ENCODE measurements at places on chromosomes 2 and 18. TPM values are rescaled to one million over a fixed set of nuclear protein-coding genes. Genes with fewer than 3 reads are reported as not detected.

DNA sequence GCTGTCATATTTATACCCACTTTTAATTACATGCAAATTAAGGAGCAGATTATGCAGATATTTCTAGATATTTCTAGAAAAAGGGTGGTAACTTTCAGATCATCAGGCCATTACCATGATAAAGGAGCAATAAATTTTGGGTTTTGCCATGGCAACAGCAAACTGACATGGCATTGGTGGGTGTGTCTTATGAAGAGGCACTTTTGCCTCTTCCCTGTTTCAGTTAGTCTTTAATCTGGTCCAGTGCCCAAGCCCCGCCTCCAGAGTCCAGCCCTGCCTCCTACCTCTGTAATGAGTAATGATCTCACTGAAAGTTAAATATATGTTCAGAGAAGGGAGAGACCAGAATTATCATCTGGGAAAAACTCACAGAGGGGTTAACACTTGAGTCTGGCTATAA lies 124.8 kb downstream of the SCG2 start:
- no peak for DNase-seq

TNS1 gene
- not detected for polyA plus RNA-seq

DNA sequence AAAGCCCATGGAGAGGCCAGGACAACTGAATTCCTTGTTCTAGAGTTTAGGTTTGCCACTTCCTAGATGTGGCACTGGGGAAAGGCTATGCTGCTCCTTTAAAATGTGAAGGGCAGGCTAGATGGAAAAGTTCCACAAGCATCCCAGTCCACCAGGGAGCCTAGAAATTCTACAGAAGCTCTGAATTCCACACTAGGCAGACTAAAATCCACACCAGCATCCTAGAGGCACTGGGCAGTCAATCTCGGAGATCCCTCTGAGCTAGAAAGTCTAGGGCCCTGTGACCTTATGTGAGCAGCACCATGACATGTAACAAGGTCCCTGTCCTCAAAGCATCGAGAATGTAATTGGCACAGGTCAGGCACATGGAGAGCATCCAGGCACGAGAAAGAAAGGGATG lies 71.5 kb downstream of the LYPD1 start:
- no peak for DNase-seq

VIT gene
- not detected for polyA plus RNA-seq

- peak; percentile 54 for DNase-seq
These were observed 11.3 kb downstream of the GFPT1 start for GRCh38 chr2:69375494-69376353.

DNA sequence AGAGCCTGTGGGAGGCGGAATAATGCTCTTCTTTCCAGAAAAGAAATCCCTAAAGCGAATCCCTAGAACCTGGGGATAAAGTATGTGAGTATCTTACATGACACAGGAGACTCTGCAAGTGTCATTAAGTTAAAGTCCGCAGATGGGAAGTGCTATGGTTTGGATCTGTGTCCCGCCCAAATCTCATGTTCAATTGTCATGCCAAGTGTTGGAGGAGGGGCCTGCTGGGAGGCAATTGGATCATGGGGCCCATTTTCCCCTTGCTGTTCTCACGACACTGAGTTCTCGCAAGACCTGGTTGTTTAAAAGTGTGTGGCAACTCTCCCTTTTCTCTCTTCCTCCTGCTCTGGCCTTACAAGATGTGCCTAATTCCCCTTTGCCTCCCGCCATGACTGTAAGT lies 207.8 kb downstream of the MYT1L start:
- DNase-seq = no peak

SP140L gene
- polyA plus RNA-seq = 22.8 TPM

ALPI gene
- not detected for polyA plus RNA-seq

GRCh38 chr2:188320861-188321260 lies 29.2 kb downstream of the GULP1 start:
- DNase-seq = no peak

GRCh38 chr2:28751956-28752630 lies 463 bp downstream of the PPP1CB start:
- DNase-seq = no peak

RPIA gene
- polyA plus RNA-seq = 42.3 TPM

DNA sequence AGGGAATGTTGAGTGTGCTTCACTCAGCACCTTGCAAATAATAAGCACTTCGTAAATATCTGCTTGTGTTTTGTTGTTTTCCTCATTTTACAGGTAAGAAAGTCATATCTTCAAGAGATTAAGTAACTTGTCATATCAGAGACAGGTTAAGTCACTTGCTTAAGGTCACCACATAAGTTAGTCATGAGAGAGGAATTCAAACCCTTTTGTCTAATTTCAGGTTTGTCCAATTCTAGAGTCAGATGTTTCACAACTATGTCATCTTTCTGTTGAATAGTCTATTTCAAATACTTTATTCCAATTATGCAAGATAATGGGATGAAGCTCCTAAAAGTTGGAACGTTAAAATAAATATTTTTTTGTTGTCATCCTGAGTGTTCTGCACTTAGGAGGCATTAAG lies 13.5 kb upstream of the CUL3 start:
- DNase-seq = no peak

- DNase-seq = no peak
These were observed 13.0 kb downstream of the GPR155 start for GRCh38 chr2:174473796-174474195.

ATF2 gene
- polyA plus RNA-seq = 22.3 TPM

TFCP2L1 gene
- polyA plus RNA-seq = not detected

IL1RN gene
- polyA plus RNA-seq = not detected

DNA sequence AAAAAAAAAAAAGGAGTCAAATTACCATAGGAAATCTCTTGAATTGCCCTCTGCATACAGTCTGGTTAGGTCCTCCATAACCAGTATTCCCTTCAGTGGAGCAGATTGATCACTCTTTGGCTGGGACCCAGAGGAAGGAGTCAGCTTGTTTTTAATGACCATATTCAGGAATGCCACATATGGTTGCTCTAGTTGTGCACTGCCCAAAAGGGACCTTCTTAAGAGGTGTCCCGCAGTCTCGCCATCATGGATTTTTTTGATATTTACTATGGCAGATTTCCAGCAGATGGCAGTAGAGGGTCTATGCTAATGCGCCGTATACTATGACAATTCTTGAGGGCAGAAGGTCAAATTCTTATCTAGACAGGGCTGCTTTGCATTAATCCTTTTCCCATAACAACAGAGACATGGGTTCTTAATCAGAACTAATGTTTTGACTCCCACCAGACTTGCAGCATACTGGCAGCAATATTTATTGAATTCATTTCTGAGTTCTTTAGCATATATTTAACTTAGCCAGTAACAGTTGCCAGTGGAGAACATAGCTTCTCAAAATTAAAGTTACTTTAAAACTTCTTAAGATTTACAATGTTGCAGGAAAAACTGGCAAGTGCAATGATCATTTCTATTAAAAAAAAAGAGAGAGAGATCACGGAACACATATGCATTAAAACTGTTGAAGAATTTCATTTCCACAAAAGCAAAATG lies 31.8 kb upstream of the INPP4A start:
- peak; percentile 78 for DNase-seq

DNA sequence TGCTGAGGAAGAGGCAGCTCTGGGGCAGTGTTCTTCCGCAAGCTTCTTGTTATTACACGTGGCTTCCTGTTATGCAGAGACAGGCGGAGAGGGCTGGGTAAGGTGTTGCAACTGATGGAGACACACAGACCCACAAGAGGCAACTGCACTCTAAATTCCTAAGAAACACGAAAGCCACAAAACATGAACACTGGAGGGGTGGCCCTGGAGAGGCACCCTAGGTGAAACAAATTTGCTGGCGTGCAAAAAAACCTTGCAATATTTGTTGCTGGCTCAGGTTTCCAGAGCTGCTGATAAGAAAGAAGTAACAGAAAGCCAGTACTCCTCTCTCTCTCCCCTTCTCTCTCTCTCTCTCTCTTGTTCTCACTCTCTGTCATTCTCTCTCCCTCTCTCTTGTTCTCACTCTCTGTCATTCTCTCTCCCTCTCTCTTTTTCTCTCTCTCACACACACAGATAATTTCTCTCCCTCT lies 31.8 kb downstream of the ARHGAP25 start:
- peak; percentile 60 for DNase-seq

GRCh38 chr18:35484034-35484433 lies 13.7 kb downstream of the INO80C start:
- no peak for DNase-seq

- no peak for DNase-seq
These were observed 1.2 kb upstream of the ECEL1 start for GRCh38 chr2:232488721-232489300.

DNA sequence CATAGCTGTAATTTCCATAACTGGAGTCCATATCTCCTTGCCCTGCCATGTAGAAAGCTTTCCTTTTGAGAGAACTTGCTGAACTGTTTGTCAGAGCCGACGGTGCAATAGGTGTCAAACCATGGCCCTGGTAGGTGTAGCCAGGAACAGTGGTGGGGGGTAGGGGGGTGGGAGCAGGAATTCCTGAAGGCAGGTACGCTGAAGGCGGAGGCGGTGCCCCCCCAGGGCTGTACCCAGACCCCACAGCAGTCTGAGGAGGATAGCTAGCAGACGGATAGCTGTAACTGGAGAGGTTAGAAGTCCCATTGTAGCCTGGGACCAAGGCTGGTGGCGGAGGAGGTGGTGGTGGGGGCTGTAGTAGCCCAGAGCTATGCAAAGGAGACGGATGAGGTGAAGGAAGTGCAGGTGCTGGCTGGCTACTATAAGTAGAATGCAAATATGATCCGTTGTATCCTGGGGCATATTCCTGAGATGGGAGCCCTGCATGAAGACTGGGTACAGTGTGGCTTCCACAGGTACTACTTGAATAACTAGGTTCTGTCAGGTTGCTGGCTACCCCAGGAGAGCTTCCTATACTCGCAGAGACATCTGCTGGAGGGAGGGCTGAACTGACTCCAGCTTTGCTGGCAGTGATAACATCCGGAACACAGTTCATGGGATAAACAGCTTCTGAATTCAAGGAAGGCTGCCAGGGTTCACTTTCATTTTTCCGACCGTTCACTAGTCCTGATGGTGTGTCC lies 124.8 kb downstream of the FIGN start:
- DNase-seq = no peak

GRCh38 chr2:126839796-126840195 lies 58.9 kb upstream of the TEX51 start:
- no peak for DNase-seq

GRCh38 chr2:21404137-21404536 lies 280.4 kb downstream of the TDRD15 start:
- DNase-seq = no peak

- DNase-seq = no peak
These were observed 219.3 kb upstream of the APCDD1 start for GRCh38 chr18:10234912-10235660.

DNA sequence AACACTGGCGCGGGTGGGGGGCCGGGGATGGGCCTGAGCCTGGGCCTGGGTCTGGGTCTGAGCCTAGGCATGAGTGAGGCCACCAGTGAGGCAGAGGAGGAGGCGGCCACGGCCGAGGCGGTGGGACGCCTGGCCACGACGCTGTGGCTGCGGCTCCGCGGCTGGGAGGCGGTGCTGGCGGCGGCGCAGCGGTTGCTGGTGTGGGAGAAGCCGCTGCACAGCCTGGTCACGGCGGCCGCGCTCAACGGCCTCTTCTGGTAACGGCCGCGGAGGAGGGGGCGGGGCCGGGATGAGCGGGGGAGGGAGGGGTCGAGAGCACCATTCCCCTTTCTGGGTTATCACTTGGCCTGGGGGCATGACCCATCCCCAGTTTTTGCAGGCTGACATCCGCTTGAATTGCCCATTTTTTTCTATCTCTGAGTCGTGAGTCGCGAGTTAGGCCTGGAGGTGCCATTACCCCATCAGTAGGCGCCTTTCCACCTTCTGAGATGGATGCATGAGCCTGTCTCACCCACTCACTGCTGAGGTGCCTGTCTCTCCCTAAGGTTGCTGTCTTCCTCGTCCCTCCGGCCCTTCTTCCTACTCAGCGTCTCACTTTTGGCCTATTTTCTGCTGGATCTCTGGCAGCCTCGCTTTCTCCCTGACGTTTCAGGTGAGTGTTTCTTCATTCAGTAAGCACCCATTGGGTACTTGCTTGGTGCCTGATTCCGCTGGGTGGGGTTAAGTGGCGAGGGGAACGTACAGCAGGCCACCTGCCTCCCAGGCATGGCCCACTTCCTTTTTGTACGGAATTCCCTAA lies 501 bp downstream of the RETREG2 start:
- peak; percentile 52 for DNase-seq

- DNase-seq = no peak
These were observed 319.9 kb upstream of the SALL3 start for GRCh38 chr18:78659748-78660147.

ALK gene
- polyA plus RNA-seq = not detected

- DNase-seq = no peak
These were observed 47.0 kb upstream of the MAP3K20 start for GRCh38 chr2:173028671-173029070.
